Suppressor macrophage (primary cell): ENCODE measurements at places on chromosomes 16 and 17.

GRCh38 chr16:18788828-18789514 lies 1.2 kb downstream of the RPS15A start:
- DNase-seq = peak; percentile 25

GRCh38 chr16:77674888-77675287 lies 47.4 kb upstream of the NUDT7 start:
- no peak for DNase-seq

DNA sequence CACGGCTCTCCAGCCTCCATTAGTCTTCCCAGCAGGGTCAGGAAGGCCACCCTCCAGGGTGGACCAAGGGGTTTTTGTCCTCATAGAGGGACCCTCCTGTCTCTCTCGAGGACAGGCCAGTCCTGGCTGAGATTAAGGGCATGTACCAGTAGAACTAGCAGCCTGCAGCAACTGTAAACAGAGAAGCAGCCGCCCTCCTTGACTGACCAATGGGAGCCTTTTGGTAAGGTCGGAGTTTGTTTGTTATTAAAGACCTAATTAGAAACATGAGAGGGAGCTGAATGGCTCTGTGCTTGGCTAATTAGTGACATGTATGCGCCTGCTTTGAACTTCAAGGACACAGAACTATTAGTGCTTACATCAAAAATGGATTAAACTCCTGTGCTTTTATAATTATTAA lies 80.0 kb downstream of the CCDC182 start:
- no peak for DNase-seq

DNA sequence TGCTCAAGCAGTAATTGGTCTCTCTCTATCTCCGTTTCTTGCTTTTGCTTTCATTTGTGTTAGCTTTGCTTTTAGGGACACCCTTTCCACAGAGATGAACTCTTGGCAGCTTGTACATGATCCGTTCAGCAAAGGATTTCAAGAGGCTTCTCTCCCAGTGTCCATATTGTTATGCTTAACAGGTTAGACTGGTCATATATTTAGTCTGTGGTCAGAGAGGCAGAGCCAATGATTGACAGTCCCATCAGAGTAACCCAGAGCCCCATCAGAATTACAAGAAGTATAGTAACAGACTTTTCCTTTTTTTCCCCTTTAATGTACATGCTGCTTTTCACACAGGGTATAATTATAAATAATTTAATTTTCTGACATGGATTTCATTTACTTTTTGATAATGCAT lies 34.4 kb downstream of the GDPD1 start:
- DNase-seq = no peak

DNA sequence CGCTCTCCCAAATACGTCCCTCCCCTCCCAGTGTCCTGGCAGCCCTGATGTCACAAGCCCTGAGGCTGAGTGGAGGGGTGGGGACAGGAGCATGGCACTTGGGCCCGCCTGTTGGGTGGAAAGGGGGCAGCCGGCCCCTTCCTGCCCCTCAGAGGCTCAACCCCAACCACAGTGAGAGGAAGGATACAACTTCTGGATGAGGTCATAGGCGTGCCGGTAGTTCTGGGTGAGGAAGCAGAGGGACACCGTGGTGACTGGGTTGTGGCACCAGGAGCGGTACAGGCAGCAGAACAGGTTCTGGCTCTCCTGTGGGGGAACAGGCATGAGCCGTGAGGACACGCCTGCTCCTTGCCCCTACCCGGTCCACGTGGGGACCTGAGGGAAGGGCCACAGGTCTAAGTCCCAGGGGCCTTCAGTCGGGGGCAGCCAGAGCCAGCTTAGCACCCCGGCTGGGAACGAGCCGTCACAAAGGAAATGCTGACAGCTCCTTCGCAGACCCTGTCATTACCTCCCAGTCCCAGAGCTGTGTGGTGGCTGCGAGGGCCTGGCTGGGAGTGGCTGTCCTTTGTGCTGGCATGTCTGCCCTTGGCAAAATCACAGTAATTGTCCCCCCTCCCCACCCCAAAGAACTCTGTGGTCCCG lies 11.2 kb upstream of the MTSS2 start:
- DNase-seq = no peak

DNA sequence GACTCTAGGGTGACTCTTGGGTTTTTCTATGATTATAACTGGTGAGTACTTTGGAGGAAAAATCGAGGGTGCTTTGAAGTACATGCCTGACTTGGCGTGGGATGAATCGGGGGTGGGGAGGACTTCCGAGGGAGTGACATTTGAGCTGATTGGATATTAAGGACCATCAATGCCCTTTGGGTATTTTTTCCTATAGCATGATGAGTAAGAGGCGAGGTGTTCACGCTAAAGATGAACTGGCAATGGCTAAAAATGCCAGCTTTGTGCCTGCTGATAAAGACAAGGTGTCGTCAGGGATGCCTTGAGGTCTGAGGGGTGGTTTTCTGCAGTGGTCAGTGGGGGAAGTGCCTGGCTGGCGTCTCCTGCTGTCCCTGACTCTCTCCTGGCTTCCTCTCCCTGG lies 25.3 kb downstream of the USP43 start:
- DNase-seq = no peak

GRCh38 chr17:73135766-73136165 lies 29.0 kb upstream of the SSTR2 start:
- peak; percentile 46 for DNase-seq

- no peak for DNase-seq
These were observed 112.5 kb downstream of the SOCS1 start for GRCh38 chr16:11143372-11144035.

GRCh38 chr17:53470626-53471025 lies 352.1 kb upstream of the KIF2B start:
- DNase-seq = no peak

GRCh38 chr17:28396635-28397239 lies 9.3 kb downstream of the SLC46A1 start:
- DNase-seq = peak; percentile 45

DNA sequence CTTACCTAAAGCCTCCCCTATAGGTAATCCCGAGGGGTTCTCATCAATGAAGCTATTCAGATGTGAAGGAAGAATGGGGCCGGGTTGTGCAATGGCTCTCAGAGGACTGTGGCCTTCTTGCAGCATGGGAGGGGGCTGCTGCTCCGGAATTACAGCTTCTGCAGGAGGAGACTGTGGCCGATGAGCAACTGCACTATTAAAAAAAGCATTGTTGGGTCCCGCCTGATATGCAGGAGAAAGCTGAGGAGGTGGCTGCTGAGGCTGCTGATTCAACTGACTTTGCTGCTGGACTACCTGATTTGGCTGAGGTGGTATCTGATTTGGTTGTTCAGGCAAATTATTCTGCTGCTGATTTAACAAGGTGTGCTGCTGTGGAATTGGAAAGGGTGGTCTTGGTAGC lies 64.8 kb downstream of the CACNG1 start:
- no peak for DNase-seq

DNA sequence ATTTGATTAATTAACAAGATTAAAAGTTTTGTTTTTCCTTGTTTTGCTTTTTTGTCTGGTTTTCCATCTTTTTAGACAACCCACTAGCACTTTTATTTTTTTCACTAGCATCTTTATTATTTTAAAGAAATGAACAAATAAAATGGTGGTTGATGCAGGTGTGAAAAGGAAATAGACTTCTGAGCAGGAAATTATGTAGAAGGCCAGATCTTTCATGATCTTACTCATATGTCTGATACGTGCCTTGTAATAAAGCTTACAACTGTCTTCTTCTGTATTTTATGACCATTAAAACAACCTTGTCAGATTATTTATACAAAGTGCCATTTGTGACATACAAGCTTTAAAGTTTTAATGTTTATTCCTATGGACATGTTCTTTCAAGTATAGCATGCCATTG lies 6.3 kb downstream of the SLFN12L start:
- DNase-seq = no peak

- DNase-seq = no peak
These were observed 68.8 kb upstream of the ZNF750 start for GRCh38 chr17:82908543-82909160.

DNA sequence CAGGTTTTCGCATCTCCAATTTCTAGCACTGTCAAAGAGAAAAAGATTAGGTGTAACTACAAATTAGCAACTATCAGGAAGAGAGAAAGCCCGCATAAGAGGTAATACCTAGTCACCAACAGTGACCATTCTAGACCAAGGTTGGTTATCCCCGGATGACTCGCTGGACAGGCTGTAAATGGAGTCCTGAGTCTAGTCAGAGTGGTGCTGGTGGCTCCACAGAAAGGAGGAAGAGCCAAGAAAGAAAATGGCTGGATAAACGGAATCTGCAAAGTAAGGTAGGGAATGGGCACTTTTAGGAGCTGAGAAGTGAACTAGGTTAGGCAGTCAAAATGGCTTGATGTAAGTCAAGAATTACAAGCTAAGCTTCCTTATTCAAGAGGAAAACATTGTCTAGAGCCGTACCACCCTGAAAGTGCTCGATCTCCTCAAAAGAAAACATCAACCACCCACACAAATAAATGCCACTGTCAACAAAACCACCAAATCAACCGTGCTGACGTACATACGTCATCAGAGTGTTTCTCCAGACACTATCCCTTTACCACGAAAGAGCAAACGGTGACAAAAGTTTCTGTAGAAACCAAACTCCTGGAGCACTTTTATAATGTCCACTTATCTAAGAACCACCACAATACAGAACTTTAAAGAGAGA lies 2.2 kb downstream of the GSPT1 start:
- peak; percentile 57 for DNase-seq

- peak; percentile 67 for DNase-seq
These were observed 56.9 kb downstream of the CYB5D2 start for GRCh38 chr17:4199818-4200402.

- no peak for DNase-seq
These were observed 30.8 kb upstream of the CALB2 start for GRCh38 chr16:71327720-71328119.

GRCh38 chr17:67243284-67243683 lies 1.7 kb downstream of the HELZ start:
- DNase-seq = no peak
